ENCODE measurements at places on chromosomes 3 and 15.

DNA sequence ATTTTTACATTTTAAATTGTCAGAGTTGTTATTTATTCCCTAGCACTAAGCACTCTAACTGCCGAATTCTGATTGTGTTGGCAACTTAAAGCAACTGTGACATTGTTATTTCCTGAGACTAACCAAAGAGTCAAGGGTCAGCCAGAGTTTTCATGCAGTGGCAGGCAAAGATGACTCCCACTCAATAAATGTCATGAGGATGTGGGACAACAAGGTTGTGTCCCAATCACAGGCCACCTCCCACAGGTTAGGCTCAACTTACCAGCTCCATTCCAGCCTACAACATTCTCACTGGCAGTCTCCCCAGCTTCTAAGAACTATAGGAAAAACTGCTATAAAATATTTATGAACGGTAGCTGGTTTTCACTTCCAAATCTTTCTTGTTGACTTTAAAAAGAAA lies 80.1 kb downstream of the RSL24D1 start:
- DNase-seq: no peak

DNA sequence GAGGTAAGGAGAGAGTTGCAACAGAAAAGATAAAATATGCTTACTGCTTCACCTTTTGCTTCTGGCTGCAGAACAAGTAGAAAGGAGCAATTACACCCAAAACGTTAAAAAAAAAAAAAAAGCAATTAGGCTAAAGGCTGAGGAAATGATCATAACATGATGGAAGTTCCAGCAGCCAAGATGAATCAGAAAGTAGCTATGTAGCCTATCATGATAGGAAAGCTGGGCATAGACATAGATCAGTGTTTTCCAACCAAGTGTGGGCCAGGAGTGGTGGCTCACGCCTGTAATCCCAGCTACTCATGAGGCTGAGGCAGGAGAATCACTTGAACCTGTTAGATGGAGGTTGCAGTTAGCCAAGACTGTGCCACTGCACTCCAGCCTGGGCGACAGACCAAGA lies 52.6 kb downstream of the AGTR1 start:
- peak; percentile 27 for DNase-seq

DNA sequence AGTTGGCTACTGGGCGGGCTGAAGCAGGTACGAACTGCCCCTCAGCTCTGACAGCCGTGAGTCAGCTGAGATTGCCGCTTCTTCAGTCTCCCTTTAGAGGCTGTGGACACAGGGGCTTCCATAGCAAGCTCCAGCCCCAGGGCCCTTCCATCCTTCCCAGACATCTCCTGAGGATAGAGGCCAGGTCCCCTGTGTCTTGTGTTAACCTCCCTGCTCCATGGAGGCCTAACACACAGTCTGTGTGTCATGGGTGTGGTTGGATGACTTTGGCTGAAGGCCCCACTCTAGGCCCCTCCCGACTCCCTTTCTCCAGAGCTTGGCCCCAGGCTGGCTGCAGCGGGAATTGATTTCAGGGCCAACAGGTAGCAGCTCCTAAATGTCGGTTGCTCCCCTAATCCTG lies 116.1 kb upstream of the TLE3 start:
- DNase-seq: no peak

DNA sequence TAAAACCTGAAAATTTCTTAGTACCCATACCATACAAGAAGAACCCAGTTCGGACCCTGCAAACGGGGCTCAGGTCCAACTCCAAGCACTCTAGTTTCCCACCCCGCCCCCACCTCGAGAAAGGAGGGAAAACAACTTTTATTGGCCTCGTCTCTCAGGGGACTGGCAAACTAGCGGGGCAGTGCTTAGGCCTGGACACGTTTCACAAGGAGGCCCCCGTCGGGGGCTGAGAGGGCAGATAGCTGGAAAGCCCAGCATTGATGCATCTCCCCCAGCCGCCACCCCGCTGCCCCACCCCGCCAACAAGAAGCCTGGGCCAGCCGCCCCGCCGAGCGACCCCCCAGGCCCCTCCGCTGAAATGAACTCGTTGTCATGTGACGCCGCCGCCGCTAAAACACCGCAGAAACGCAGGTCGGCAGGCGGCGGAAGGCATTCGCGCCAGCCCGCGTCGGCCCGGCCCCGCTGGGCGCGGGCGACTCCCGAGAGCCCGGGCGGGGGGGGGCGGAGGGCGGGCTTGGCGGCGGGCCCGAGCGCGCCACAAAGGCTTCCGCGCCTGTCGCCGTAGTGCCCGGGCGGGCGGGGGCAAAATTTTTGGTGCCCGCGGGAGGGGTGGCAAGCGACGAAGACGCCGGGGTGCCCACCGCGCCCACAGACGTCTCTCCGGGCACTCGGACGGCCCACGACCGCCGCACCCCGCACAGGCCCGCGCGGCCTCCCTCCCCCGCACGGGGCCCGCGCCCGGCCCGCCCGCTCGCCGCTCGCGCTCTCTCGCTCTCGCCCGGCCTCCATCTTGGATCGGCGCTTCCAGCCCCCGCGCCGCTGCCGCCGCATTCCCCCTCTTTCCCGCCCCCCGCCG lies 634 bp downstream of the STAG1 start:
- DNase-seq: peak; percentile 83

DNA sequence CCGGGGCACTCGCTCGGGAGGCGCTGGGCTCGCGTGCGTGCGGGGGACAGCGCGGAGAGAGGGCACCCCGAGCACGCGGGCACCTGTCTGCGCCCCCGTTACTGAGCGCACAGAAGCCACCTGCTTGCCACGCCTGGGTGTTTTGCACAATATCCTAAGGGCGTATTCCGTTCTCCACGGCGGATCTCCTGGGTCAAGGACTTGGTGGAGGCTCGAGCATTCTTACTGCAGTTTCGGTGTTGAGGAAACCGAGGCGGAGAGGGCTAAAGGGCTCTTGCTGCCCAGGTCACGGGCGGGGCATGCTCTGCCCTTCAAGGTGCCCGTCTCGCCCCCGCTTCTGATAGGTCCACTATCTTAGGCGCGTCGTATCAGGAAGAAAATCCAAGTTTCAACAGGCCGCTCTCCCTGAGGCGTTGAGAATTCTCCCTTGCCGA lies 526 bp downstream of the GPD1L start:
- DNase-seq: no peak

- DNase-seq: no peak
These were observed 332.2 kb upstream of the GOLIM4 start for GRCh38 chr3:168427835-168428475.

DNA sequence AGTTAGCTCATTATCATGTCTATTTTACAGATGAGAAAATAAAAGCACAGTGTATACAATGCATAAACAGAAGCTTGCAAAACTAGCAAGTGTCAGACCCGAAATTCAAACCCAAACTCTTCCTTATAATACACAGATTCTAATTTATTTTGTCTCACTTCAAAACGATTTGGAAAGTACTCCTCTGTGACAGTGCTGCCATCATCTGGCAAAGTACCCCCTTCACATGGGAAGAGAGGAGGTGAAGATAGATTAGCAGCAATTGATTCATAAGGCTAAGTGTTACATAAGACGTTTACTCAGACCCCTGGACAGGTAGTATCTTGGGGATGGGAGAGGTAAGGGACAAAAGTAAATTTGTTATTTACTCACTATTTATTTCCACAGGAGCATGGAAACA lies 744.0 kb upstream of the SGO1 start:
- peak; percentile 18 for DNase-seq

DNA sequence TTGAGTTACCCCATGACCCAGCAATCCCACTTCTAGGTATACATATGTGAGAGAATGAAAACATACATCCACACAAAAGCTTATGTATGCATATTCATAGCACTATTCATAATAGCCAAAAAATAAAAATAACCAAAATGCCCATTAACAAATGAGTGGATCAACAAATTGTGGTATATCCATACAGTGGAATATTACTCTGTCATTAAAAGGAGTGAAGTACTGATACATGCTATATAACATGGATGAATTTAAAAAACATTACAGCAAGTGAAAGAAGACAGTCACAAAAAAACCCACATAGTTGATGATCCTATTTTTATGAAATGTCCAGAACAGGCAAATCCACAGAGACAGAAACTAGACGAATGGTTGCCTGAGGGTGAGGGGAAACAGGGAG lies 5.2 kb downstream of the C3orf20 start:
- no peak for DNase-seq

- no peak for DNase-seq
These were observed 966 bp upstream of the C3orf80 start for GRCh38 chr3:160224256-160224655.

- DNase-seq: no peak
These were observed 1.8 kb downstream of the IGDCC3 start for GRCh38 chr15:65375871-65376607.

DNA sequence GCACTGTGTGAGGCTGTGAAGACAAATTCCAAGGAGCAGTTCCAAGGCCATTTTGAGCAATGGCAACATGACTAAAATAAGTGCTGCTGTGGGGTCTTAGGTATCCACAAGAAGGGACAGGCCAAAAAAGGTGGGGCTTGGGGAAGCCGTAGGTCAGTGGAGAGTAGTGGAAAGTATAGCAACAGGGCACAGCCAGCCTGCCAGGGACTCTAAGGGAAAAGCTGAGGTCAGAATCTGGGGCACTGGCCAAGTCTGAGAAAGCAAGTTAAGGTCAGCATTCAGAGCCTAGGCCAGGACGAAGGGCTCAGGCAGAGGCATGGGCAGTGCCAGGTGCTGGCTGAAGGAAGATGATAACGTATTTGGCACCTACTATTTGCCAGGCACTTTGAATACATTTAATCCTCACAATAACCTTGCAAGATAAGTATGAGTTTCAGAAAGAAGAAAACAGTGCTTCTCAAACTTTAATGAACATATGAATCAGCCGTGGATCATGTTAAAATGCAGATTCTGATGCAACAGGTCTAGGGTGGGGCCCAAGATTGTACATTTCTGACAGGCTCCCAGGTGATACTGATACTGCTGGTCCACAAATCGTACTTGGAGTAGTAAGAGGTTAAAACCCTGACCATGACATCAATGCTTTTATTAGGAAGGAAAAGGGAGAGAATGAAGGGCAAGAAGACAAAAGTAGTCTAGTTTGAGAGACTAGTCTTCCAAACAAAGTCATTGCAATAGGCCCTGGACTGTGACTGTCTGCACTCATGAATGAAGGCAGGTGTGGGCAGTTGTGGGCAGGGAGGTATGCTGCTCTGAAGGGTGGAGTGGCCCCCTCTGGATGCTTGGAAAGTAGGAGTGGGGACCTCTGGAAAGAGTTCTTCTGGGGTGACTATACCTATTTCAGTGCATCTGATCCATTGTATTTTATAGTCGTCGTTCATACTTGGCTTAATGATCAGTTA lies 106.3 kb upstream of the ANKRD28 start:
- DNase-seq: no peak

DNA sequence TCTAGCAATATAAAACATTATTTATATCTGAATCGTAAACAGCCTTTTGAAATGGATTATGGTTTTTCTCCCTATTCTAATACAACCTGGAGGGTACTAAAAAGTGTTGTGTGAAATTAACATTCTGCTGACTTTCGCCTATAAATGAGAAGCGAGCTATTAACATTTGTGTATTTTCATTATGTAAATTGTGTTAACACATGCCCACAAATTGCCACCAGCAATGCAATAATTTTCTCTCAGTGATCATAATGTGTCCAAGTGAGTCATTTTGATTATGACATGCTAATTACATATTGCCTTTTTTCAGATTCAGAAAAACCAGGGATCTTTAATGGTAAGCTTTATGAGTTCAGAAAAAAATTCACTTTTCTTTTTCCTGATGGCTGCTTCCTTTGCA lies 77.4 kb upstream of the SKOR1 start:
- DNase-seq: no peak

DNA sequence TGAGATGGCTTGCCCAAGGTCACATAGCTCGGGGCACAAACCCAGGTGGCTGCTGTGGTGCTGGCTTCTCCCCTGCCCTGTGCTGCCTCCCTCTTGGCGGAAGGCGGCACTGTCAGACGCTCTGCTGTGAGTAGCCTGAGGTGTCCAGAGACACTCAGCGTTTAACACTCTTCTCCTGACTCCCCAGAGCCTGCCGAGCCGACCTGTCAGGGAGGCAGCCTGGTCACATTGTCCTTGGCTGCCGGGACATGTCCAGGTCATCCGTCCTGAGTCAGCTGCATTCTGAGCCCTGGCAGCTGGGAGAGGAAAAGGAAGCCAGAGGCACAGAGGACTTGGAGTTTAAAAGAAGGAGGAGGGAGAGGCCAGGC lies 4.7 kb downstream of the LMAN1L start:
- no peak for DNase-seq

DNA sequence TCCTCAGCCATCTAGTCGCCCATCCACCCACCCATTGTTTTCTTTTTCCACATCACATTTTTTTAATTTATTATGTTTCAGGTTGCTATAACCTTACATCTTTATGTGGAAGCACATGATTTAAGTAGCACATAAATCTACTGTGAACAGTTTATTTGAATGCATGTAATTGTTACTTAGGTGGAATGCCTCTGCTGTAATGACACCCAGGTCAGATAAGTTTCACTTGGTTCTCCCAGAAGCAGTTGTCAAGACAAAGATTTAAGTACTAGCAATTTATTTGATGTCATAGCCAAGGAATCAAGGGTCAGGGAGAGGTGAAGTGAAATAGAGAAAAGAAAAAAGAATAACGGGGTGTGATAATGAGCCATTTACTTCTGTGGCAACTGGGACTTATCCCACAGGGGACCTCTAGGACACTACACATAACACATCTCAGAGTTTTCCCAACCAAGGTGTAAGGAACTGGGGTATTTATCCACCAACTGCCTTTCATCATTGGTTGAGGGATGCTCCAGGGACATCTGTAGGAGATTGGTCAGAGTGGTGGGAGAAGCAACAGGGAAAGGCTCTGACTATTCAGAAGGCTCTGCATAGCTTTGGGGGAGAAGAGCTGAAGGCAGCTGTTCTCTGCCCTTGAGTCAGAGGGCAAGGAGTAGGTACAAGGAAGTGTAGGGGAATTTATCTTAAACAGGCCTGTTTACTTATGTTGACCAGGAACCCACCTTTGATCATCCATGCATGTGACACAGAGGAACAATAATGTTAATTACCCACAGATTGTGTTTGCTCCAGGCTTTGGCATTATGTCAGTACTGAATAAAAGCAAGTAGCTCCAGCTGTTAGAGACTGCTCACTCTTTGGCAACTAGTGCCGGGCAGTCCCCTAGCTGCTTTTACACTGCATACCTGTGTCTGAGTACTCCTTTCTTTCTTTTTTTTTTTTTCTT lies 94.8 kb downstream of the CD200R1L start:
- peak; percentile 54 for DNase-seq

- DNase-seq: no peak
These were observed 4.9 kb upstream of the CHRNA3 start for GRCh38 chr15:78625606-78626280.

- peak; percentile 4 for DNase-seq
These were observed 42.5 kb upstream of the UBE3A start for GRCh38 chr15:25481208-25481859.

DNA sequence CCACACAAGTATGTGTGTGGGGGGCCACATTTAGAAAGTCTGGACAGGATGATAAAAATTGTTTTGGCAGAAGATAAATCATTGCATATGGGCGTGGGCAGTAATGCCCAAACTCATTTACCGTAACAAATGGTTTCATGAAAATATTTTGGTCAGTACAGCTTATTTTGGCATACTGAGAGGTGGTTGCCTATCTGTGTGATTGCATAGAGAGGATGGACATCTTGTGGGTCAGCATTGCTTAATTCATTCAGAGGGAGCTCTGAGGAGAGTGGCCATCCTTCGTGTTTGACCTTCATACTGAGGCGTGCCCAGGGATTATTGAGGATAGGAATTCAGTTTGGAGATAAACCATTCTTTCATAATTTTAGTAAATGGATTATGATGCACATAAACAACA lies 162.5 kb downstream of the GAP43 start:
- DNase-seq: no peak
